Smooth muscle cell of bladder (primary cell): ENCODE measurements at places on chromosomes 3 and 15. TPM values are rescaled to one million over a fixed set of nuclear protein-coding genes. Genes with fewer than 3 reads are reported as not detected.

CACNA1D gene
- total RNA-seq = 0.14 and 0.28 TPM in 2 replicates

CCR3 gene
- total RNA-seq = 0.09 TPM in 1 of 2 replicates, not detected in the other

MUSTN1 gene
- not detected in 2 replicates for total RNA-seq

CFAP100 gene
- not detected in 2 replicates for total RNA-seq

NANOGP8 gene
- total RNA-seq = 0.14 TPM in 1 of 2 replicates, not detected in the other

LSMEM2 gene
- not detected in 2 replicates for total RNA-seq

LMAN1L gene
- not detected in 2 replicates for total RNA-seq

GCSAM gene
- not detected in 2 replicates for total RNA-seq

TMEM207 gene
- total RNA-seq = not detected in 2 replicates

ANKRD63 gene
- total RNA-seq = not detected in 2 replicates

DGKG gene
- 2.0 and 2.1 TPM in 2 replicates for total RNA-seq

CLDN16 gene
- total RNA-seq = under 0.01 TPM in 1 of 2 replicates, not detected in the other

GRAMD1C gene
- 1.3 and 2.1 TPM in 2 replicates for total RNA-seq

FBXO40 gene
- not detected in 2 replicates for total RNA-seq

MYEF2 gene
- 0.71 and 2.0 TPM in 2 replicates for total RNA-seq

ALDH1A2 gene
- total RNA-seq = 0.55 and 1.7 TPM in 2 replicates

C3orf22 gene
- total RNA-seq = not detected in 2 replicates

SPPL2A gene
- 71.4 and 88.7 TPM in 2 replicates for total RNA-seq

GPD1L gene
- 5.4 and 8.0 TPM in 2 replicates for total RNA-seq

PAQR5 gene
- total RNA-seq = 9.6 and 21.9 TPM in 2 replicates

SAXO2 gene
- 0.65 and 3.1 TPM in 2 replicates for total RNA-seq

COLQ gene
- 0.28 and 0.46 TPM in 2 replicates for total RNA-seq

INKA1 gene
- total RNA-seq = 3.1 and 3.7 TPM in 2 replicates

SLCO2A1 gene
- total RNA-seq = under 0.01 TPM in 2 replicates

C2CD4A gene
- total RNA-seq = not detected in 2 replicates

ZBTB20 gene
- total RNA-seq = 12.6 and 13.8 TPM in 2 replicates

FGF12 gene
- total RNA-seq = 0.09 TPM in 1 of 2 replicates, not detected in the other

GASK1A gene
- 0.85 and 2.2 TPM in 2 replicates for total RNA-seq

HIGD2B gene
- total RNA-seq = not detected in 2 replicates

PPP1R14D gene
- not detected in 2 replicates for total RNA-seq

NSUN3 gene
- 11.9 and 13.8 TPM in 2 replicates for total RNA-seq

IL16 gene
- total RNA-seq = 0.46 and 1.6 TPM in 2 replicates

SLC2A2 gene
- total RNA-seq = 0.09 TPM in 1 of 2 replicates, not detected in the other

PRTG gene
- total RNA-seq = 1.6 and 2.4 TPM in 2 replicates

ALDH1L1 gene
- under 0.01 TPM in 1 of 2 replicates, not detected in the other for total RNA-seq

SLC24A5 gene
- total RNA-seq = not detected in 2 replicates

SLC38A3 gene
- total RNA-seq = not detected in 2 replicates

GCNT3 gene
- 0.14 and 0.46 TPM in 2 replicates for total RNA-seq

DUOXA1 gene
- total RNA-seq = not detected in 2 replicates

ADGRG7 gene
- not detected in 2 replicates for total RNA-seq

PATL2 gene
- total RNA-seq = 0.28 and 0.43 TPM in 2 replicates

PLAAT1 gene
- total RNA-seq = 0.18 TPM in 1 of 2 replicates, not detected in the other

ATXN7 gene
- total RNA-seq = 7.0 and 8.5 TPM in 2 replicates

ONECUT1 gene
- total RNA-seq = 0.09 and 0.14 TPM in 2 replicates

CYP1A2 gene
- total RNA-seq = not detected in 2 replicates

SLC6A11 gene
- not detected in 2 replicates for total RNA-seq

DAZL gene
- total RNA-seq = not detected in 2 replicates
